Kasumi-1 (cell line): ENCODE measurements at places on chromosomes 3 and 15.

GRCh38 chr3:11140030-11140712 lies 14.1 kb upstream of the HRH1 start:
- DNase-seq = peak; percentile 97

GRCh38 chr15:28912422-28912821 lies 26.6 kb downstream of the APBA2 start:
- no peak for DNase-seq

DNA sequence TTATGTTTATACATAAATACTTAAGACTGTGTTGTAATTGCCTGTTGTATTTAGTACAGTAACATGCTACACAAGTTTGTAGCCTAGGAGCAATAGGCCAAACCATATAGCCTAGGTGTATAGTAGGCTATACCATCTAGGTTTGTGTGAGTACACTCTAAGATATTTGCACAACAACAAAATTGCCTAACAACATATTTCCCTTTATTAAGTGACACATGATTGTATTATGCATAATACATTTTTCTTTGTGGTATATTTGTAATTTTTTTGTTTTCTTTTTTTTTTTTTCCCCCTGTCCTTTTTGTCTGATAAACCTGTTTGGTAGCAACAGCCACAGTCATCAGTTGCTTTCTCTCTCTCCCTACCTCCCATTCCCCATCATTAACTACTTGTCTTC lies 945.6 kb downstream of the ZPLD1 start:
- DNase-seq = no peak

- no peak for DNase-seq
These were observed 204.8 kb upstream of the CCDC54 start for GRCh38 chr3:107172411-107172810.

DNA sequence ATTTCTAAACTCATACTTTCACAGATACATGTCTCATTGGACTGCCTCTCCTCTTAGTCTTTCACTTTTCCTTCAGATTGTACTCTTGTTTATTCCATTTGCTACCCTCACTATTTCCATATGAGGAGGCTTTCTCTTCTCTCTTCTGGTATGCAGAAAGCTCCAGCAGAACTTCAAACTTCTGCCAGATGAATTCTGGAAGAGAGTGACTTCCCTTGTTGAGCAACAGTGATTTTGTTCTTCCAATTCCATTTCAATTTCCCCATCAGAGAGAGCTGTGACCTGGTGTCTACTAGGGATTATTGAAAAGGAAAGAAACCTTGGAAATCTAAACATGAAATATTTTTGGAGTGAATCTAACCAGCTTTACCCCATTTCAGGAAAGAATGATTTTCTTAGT lies 523.2 kb upstream of the ZNF717 start:
- DNase-seq = no peak

- no peak for DNase-seq
These were observed 13.4 kb downstream of the TRAIP start for GRCh38 chr3:49842843-49843517.

DNA sequence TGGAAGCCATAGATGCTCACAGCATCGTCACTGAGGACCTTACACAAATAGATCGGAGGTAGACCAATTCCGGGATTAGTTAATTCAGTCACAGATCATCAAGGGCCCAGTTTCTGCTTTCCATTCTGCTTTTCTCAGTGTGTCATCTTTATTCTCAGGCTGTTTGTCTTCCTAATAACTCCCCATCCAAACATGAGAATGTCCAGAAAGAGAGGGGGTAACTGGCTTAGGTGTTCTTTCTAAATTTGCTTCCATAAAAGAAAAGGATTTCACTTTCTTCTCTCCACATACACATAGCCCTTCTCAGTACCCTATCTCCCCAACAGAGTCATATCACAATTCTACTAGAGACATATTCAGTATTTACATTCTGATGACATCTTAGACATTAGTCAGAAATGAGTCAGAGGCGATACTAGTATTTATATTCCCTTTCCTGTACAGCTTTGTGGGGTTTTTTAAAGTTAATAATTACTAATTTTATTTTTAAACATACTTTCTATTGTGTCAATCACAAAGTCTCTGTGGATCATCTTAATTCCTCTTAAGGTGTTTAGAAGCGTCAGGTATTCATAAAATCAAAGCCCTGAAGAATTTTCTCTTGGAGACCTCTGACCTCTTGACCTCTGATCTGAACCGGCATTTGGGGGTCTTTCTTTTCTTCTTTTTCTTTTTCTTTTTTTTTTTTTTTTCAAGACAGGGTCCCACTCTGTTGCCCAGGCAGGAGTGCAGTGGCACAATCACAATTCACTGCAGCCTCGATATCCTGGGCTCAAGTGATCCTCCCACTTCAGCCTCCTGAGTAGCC lies 24.3 kb upstream of the IL12A start:
- no peak for DNase-seq

DNA sequence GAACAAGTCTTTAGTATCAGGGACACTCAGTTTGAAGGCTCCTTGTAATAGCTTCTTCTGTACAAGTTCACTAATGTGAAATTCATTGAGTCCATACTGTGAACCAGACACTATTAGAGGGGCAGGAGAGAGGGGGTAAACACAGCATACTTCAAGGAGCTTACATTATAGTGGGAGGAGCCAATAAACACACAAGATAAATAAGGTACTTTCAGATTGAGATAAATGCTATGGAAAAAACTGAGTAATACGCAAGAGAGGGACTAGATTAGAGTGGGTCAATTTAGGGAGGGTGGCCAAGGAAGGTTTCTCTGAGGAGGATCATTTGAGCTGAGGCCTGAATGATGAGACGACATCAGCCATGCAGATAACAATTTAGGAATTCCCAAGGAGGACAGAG lies 3.1 kb upstream of the AKAP13 start:
- no peak for DNase-seq

- no peak for DNase-seq
These were observed 265.0 kb downstream of the TAFA4 start for GRCh38 chr3:68667346-68667745.

DNA sequence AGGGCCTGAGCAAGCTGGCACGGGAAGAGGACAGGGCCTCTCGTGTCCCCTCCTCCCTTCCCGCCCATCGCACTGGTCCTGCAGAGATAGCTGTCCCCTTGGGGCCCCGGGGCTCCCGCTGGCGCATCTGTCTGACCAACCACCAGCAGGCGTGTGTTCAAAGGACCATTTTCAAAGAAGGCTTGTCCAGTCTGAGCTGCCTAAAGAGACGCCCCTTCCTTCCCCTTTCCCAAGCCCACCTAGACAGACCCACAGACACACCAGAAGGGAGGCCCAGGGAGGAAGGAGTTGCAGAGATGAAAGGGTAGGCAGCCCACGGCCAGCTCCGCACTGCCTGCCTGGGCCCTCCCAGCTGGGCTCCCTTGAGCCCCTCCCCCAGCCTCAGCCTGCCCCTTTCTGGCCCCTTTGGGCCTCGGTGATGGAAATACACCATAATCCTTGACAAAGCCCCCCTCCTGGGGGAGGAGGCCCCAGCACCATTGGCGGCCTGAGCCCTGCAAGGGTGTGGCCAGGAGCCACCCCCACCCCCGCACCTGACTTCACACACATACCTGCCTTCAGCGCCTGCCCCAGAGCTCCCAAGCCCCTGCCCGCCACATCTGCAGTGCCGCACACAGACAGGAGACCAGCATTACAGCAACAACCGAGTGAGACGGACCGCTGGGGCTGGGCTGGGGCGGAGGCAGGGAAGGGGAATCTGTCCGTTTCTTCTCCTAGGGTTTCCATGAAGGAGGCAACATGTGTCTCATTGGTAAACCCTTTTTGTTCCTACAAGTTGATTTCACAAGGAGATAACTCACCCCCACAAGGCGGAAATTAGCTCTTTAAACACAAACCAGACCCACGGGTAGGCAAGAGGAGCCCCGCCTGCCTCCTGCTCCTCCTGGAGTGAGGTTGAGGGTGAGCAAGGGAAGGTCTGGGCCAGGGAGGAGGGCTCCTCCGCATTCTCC lies at the start of gene STRA6:
TSS of gene STRA6 (minus strand) at position 336 of the 950 bp plus-strand sequence. CDS start 520 bp downstream, outside the sequence.
- no peak for DNase-seq

DNA sequence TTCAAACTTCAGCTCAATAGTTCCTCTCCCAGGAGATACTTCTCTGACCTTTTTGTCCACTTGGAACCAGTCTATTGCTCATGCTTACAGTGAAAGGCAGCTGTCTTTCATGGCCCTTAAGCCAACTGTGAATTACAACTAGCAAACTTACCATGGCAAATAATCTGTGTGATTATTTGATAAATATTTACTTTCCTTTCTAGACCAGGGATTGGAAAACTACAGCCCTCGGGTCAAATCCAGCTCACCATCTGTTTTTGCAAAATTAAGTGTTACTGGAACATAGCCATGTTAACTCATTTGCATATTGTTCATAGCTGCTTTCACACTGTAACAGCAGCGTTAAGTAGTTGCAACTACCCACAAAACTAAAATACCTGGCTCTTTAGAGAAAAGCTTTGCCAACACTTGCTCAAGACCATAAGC lies 289.1 kb upstream of the MCTP2 start:
- no peak for DNase-seq

DNA sequence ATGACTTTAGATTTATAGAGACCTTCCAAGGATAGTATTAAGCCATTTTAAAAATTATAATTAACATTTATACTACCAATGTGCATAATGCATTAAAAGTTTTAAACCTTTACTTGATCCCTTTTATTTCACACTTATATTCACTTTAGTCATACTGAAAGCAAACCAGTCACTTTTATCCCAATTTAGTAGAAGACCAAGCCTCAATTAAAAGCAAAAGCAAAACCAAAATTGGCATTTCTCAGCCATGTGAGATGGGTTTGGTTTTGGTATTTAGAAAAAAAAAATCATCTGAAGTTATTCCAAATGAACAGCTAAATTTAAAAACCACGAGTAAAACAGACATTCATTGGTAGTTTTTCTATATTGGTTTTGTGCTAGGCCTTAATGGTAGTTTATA lies 249.4 kb downstream of the LPP start:
- no peak for DNase-seq

GRCh38 chr15:58134886-58135285 lies 3.3 kb upstream of the AQP9 start:
- no peak for DNase-seq

GRCh38 chr3:196149831-196150301 lies 61.3 kb downstream of the ZDHHC19 start:
- no peak for DNase-seq

DNA sequence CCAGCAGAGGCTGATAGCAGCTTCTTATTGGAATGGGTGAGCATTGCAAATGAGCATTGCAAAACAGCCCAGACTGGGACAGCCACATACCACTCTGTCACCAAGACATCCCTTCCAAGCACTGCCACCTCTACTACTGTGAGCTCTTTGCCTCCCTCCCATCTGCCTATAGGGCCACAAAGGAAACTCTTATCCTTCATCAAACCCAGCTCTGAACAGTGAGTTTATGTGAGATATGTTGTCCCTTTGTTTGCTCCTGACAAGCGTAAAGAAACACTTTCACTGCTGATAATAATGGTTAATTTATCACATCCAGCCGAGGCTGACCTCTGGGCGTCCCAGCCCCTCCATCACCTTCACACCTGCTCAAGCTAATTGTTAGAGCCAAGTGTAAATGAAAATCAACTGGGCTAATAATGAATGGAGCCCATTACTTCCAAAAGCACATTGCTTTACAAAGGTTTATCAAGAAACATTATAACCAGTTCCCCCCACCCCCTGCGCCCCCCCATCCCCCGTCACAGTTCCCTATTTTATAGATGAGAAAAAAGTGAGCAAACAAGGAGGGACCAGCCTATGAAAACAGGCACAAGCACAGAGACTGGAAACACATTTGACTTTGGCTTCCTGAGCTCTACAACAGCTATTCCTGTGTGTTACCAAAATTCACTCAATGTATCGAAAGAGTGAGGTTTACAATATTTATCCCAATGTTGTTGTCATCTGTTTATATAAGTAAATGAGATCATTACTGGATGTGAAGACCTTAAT lies 146.3 kb downstream of the ANXA2 start:
- DNase-seq = no peak

GRCh38 chr3:141360888-141361598 lies 7.3 kb upstream of the ZBTB38 start:
- peak; percentile 73 for DNase-seq

DNA sequence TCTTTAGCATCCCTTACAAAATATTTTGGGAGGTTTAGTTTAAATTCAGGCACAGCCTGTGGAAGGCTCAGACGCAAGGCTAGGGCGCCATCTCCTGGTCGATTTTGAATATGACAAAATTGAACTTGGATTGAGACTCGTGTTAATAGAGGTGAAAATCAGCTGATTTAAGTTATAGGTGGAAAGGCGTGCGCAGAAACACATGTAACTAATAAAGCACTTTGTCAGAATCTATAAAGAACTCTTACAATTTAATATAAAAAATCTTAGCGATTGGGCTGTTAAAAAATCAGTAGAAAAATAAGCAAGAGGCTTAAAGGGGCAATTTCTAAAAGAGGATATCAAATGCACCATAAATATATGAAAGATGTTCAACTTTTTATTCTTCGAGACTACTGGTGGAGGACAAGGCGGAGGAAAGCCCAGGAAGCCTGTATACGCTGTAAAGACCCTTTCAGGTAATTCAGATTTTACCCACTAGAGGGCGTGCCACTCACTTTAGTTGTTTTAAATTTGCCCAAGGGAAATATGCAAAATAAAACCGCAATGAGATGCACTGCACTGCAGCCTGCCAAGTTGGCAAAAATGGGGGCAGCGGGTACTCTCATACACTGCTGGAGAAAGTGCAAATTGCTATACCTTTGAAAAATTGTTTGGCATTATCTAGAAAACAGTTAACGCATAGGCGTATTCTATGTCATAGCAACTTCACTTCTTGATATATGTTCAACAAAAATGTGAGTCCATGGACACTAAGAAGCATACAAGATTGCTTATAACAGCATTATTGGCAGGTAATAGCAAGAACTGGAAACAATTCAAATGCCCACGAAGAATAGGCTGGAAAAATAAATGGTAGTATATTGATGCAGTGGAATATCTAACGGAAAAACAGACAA lies 64.7 kb downstream of the SLC30A4 start:
- DNase-seq = peak; percentile 50

- DNase-seq = no peak
These were observed 35.2 kb downstream of the IFT122 start for GRCh38 chr3:129474984-129475804.

DNA sequence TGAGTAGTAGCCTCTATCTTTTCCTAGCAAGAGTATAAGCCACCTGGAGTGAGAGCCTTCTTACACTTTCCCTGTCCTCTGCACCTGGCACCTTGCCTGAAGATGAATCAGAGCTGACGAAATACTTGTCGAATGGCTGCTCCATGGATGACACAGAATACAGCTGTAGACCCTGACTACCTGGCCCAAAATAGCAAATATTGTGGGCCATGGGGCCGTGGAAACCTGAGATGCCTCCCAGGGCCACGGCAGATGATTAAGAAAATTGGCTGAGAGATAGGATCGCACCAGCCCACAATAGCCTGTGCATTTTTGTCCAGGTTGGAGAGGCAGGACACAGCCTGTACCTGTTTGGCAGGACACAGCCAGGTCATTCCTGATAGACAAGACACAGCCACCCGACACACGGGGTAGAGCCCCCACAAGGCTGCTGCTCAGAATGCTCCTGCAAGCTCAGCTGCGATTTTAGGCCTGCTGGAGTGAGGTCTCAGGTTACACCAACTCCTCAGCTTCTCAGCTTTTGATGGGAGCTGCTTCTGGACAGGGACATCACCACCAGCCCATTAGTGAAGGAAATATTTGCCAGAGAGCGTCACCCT lies 22.9 kb upstream of the TPM1 start:
- no peak for DNase-seq
